K562 (cell line): ENCODE measurements at places on chromosomes 4 and X. TPM values are rescaled to one million over a fixed set of nuclear protein-coding genes. Genes with fewer than 3 reads are reported as not detected.

Gene TKTL1
- 0.35 and 0.51 TPM in 2 replicates for total RNA-seq

Gene SPOCK3
- not detected in 2 replicates for total RNA-seq

Gene ATP7A
- 13.4 and 14.8 TPM in 2 replicates for total RNA-seq

Gene TMEM47
- total RNA-seq, result 0.04 TPM in 2 replicates

Gene PDCL2
- total RNA-seq, result 1.2 and 1.7 TPM in 2 replicates

Gene VCX3B
- total RNA-seq, result 2.6 and 4.4 TPM in 2 replicates

Gene GRIA2
- total RNA-seq, result not detected in 2 replicates

Gene CPLX1
- total RNA-seq, result 2.1 and 3.3 TPM in 2 replicates

Gene TSR2
- 27.4 and 32.2 TPM in 2 replicates for total RNA-seq

Gene MAGEE2
- not detected in 2 replicates for total RNA-seq

Gene SHOX
- total RNA-seq, result not detected in 2 replicates

Gene CT45A5
- total RNA-seq, result 8.8 and 9.4 TPM in 2 replicates

Gene TMEM31
- not detected in 2 replicates for total RNA-seq

Gene CXCL1
- 0.22 TPM in 1 of 2 replicates, not detected in the other for total RNA-seq
